GM13977 (cell line): ENCODE measurements at places on chromosomes 13 and 19.

- DNase-seq = no peak
These were observed 51.6 kb upstream of the UBL3 start for GRCh38 chr13:29901710-29902631.

GRCh38 chr13:42878721-42879120 is 97.3 kb downstream of the FAM216B start:
- DNase-seq = no peak

GRCh38 chr19:4974880-4975469 is 6.1 kb downstream of the KDM4B start:
- no peak for DNase-seq

DNA sequence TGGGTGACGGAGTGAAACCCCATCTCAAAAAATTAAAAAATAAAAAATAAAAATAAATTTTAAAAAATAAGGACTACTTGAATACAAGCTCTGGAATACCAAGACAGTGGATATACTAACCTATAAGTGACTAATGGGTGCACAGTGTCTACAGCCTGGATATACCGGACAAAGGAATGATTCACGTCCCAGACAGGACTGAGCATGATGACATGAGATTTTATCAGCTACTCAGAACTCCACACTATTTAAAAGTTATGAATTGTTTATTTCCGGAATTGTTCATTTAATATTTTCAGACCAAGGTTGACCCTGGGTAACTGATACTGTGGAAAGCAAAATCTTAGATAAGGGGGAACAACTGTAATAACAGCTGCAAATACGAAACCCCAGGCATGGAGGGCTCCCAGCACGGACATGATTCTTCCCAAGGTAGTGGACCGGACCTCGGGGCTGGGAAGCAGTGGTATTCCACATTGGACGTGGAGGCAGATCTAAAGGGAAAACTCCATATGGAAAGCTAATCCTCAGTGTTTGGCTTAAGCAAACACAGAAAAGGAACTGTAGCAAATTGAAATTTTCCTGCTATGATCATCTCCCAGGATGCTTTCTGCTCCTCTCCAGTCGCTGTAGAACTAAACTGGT is 102.6 kb upstream of the TSHZ3 start:
- DNase-seq = no peak

- DNase-seq = no peak
These were observed 495.8 kb upstream of the KLF12 start for GRCh38 chr13:74629985-74630384.

GRCh38 chr13:91724591-91724990 is 326.2 kb downstream of the GPC5 start:
- DNase-seq = no peak

GRCh38 chr13:23844132-23844531 is 45.1 kb downstream of the MIPEP start:
- no peak for DNase-seq

DNA sequence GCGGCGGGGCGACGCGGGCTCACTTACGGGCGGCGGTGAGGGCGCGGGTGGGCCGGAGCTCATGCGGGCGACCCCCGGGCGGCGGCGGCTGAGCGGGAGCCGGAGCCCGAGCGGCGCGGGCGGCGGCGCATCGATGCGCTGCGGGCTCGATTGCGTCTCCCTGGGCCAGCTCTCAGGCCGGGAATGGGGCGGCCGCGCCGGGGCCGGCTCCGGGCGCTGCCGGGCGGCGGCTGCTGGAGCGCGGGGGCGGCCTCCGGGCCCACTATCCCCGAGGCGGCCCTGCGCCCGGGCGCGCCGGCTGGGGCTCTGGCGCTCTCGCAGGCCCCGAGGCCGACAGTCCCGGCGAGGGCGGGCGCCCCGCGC is 1.4 kb upstream of the TSHZ3 start:
- peak; percentile 36 for DNase-seq

DNA sequence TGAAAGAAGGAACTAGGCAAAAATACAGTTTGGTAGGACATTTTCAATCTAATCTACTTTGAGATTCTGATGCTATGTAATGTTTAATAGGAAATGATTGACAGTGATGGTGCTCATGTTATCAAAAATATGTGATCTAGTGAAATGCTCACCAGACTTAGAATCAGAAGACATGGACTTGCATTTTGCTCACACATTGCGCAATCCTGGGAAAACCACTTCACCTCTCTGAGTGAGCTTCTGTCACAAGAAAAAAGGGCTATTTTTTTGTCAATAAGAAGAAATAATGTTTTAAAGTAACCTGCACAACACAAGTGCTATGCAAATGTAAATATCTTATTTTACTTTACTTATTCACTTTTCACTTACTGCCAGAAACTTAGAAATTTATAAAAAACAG is 380.9 kb upstream of the HTR2A start:
- DNase-seq = no peak

GRCh38 chr19:47228168-47228936 is 2.6 kb downstream of the BBC3 start:
- peak; percentile 66 for DNase-seq

- DNase-seq = peak; percentile 48
These were observed 3.6 kb upstream of the CEACAM3 start for GRCh38 chr19:41792513-41793413.

GRCh38 chr13:22235950-22236290 is 565.0 kb downstream of the FGF9 start:
- DNase-seq = no peak

DNA sequence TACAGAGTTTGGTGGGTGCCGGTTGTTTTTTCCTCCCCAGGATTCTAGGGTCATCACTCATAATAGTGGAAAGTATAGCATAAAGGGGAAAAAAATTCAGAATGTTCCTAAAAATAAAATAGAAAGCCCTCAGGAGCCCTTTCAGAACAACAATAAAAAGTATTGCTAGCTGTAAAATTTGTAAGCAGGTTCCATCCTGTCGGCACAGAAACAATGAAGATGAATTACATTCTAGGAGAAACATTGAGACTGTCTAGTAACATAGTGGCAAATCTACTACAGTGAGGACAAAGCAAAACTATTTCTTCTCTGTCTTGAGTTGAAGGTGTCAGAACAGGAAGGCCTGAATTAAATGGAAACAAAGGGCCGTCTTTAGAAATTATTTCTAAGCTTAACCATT is 870.7 kb downstream of the PCDH9 start:
- no peak for DNase-seq

GRCh38 chr13:22451327-22451741 is 729.4 kb upstream of the SGCG start:
- no peak for DNase-seq

DNA sequence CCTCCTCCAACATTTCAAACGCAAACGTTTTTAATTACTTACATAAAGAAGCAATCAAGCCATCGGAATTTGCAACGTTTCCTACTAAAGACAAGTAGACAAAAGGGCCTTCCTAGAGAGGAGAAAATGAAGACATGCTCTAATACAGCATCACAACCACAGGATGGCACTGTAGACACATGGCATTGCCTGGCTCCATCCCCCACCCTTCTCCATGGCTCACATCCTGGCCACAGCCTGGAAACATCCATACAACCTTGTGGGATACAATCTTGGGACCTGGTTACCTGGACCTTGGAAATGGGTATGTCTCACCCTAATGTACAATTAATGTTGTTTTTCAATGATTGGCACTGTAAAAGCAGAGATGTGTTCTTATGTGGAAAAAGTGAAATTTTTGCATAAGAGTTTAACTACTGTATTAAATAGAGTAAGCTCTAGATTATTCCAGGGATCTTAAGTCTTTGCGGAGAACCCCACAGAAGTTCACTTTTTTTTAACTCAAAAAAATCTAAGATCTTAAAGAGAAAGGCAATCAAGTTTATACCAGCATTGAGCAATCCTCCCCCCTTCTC is 21.5 kb downstream of the EBPL start:
- DNase-seq = peak; percentile 46

DNA sequence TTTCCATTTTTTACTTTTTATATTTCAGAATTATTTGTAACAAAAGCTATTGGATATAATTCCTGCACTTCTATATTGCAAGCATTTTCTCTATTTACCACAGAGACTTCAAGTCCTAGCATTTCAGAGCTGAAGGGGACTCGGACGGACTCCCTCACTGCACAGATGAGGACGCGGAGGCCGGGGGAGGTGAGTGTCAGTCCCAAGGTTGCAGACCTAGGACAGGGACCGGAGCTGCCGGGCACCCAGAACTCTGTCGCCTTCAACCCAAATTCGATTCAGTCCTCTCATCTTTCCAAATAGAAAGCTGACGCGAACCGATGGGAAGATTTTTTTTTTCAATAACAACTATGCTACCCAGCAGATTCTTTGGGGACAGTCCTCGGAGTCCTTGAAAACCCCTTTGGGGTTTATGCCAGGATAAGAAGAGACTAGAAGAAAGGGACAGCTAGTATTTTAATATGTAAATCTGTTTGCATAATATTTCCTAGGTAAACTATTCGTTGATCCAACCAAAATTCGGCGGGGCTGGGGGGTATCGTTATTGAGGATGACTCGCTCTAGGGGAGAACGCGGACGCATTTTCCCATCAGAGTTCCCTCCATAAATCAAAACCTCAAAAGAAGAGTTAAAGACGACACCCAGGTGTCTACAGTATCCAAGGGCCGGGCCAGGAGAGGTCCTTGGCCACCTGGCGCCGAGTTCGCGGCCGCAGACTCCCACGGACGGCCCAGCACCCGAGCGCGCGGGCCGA is 803 bp downstream of the FLT3 start:
- DNase-seq = peak; percentile 36

DNA sequence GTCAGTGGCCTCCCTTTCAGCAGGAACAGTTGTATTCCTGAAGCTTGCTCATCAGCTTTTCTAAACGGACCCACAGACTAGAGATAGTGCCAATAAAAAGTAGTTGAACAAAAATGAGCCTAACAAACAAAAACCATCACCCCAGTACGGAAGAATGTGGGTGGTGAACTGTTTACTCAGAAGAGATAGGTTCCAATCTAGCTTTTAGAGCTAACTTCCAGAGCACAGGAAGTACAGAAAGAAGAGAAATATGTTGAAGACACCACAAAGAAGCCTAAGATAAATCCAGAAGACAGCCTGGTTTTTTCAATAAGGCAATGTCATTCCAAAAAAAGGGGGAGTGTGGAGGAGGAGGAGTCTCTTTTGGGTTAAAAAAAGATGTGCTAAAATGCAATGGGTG is 2.8 kb upstream of the LMO7 start:
- no peak for DNase-seq

GRCh38 chr13:62556978-62557377 is 1141.3 kb upstream of the PCDH20 start:
- DNase-seq = no peak

- no peak for DNase-seq
These were observed 52.3 kb downstream of the PTPRS start for GRCh38 chr19:5288347-5288739.

DNA sequence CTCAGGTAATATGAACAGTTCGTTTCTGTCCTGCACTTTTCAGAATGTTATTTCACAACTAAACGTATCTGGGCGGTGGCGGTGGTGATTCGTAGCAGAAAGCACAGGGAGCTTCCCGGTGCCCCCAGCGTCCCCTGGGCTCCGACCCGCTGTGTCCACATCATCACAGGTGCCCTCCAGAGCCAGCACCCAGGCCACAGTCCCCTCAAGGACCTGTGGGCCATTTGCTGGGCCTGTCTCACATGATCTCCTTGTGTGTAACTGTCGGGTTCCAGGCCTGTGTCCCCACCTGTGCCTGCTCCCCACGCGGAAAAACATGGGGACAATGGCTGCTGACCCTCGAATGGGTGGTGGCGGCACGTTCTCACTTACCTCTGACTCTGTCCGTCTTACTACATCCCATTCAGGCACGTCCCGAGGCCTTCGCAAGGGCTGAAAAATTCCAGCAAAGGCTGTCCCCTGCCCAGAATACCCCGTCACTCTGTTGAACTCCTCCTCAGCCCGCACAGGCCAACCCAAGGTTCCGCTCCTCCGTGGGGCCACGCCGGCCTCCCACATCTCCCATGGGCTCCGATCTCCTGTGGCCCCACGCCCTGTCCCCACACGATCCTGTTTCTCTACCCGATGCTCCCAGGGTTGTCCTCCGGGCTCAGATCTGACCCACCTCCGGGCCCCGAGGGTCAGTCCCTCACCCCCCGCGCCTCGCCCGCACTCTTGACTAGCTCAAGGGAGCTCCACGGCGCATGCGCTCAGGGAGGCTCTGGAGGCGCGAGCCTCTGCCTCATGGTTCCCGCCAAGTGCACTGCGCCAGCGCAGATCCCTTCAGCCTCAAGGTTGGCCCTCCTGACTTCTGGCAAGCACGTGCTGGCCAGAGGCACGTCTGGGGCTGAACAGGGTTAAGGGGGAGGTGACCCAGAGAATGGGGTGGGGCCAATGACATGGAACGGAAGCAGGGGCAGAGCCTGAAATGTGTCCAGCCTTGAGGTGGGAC is 21.2 kb downstream of the DEDD2 start:
- no peak for DNase-seq

GRCh38 chr19:1293782-1294604 is 8.3 kb downstream of the EFNA2 start:
- DNase-seq = no peak

- no peak for DNase-seq
These were observed 916.7 kb downstream of the PCDH9 start for GRCh38 chr13:66313413-66313812.

DNA sequence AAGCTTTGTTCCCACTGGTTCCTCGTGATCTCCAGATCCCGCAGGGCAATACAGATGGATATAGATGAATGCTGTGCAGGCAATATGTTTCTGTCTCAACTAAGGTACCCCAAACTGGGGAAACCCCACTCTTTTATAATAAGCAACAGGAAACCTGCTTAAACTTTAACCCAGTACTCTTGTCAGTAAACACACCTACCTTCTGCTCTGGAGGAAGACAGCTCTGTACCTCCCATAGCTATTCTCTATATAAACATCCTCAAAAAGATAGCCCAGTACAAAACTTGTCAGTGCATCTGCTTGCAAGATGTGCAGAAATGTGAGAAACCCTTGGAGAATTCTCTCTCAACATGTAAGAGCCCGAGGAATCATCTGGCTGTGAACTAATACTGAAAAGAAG is 583.6 kb downstream of the OLFM4 start:
- DNase-seq = no peak

- DNase-seq = no peak
These were observed 68.3 kb upstream of the SERP2 start for GRCh38 chr13:44305286-44305685.

- DNase-seq = no peak
These were observed 43.1 kb downstream of the RFXAP start for GRCh38 chr13:36862002-36862685.

GRCh38 chr13:44498969-44499368 is 77.2 kb downstream of the TSC22D1 start:
- DNase-seq = no peak

DNA sequence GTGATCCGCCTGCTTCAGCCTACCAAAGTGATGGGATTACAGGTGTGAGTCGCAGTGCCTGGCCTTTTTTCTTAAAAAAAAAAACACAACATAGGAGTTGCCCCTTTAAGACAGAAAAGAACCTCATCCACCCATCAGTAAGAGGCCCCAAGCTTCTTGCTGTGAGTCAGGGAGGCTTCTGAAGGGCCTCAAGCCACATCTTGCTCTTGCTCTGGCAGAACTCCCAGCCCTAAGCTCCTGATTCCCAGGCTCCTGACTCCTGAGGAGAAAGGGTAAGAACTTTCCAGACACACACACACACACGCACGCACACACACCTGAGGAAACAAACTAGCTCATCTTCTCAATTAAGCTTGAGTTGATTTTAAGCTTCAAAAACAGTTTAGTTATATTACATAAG is 6.9 kb downstream of the ETFB start:
- no peak for DNase-seq
